ENCODE measurements at places on chromosomes 3 and 15.

DNA sequence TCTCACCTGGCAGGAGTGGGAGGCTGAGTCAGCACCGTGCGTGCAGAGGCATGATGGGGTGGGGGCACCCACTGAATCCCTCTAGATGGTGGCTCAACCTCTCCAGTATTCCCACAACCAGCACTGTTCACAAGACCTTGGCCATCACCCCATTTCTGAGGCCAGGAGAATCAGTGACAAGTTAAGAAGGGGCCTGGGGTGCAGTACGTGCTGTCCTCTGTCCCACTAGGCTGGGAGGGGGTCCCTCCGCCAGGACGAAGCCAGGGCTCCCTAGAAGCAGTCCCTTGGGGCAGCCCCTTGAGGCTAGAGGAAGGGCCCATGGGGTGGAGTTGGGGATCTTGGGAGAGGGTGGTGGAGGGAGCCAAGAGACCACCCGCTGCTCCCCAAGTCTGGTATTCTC lies 4.8 kb downstream of the MYL3 start:
- DNase-seq, result no peak

GRCh38 chr3:184727357-184728009 lies 15.6 kb upstream of the MAGEF1 start:
- DNase-seq, result no peak

DNA sequence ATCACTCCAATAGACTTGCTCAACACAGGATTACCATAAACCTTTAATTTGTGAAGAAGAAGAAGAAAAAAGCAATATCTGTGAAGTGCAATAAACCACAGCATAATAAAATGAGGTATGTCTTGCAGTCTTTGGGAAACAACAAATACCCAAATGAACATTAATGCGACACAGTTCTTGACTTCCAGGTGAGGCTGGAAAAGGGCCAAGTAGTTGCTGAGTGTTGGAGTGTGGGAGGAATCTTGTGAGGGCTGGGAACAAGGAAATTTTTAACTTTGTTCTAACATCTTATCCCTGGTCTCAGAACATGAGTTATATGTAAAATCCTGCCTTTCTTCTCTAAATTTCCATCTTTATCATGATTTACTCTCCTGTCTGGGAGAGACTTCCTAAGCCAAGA lies 206.5 kb downstream of the DTWD1 start:
- no peak for DNase-seq

DNA sequence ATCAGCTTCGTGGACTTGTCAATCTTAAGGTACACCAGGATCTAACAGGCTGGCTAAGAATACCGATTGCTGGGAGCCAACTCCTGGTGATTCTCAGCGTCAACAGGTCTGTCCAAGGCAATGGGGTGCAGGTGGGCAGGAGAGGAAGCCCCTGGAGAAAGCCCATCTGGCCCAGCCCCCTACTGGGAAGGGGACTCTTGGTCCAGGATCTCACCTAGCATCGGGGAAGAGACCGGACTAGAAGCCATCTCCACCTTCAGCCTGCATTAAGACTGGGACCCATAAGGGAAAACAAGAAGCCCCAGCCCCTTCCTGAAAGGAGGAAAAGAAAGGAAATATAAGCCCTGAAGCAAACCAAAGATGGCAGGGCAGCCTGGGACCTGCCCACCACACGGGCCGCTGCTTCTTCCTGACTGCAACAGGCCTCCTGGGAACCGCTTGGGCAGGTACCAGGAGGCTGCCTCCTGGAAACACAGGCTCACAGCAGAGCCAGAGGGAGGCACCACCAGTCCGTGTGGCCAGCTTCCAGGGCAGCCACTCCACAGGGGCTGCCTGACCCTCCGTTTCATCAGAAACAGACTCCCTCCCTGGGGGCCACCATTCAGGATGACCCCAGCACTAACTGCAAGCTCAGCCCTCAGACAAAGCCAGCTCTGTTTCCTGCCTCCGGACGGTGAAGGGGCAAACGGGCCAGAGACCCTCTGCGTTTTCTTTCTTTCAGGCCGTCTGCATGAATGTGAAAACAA lies 100.2 kb downstream of the LRIG1 start:
- DNase-seq, result no peak

- DNase-seq, result no peak
These were observed 5.1 kb upstream of the TASOR start for GRCh38 chr3:56688191-56688590.

DNA sequence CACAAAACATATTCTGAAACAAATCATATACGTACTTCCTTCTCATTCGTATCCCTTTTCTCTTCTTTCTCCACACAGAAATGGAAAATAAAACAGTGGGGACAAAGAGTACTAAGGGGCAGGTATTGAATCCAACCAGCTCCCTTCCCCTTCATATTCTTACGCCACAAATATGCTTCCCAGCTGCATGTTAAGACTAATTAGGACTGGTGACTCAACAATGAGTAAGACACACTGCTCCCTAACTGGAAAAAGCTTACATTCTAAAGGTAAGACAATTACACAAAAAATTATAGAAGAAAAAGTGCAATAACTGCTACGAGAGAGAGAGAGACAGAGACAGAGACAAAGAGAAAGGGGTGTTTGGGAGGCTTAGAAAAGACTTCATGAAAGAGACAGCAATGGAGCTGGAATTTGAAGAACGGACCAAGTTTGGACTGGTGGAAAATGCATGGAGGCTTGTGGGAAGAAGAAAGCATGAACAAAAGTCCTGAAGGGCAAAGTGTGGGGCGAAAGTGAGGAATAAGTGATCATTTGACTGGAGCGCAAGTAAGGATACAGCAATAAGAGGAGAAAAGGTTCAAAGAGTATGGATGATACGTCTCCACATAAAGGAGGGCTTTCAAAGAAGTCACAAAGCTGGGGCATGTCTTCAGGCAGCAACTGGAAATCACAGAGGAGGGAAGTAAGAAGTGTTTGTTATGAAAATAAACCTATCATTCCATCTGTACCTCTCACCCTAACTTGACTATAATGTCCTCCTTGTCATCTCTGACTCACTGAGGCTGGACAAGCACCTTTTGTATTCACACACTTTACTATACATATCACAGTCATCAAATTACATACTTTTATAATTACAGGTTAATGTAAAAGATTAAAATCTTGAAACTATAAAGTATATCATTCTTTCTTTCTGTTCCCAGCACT lies 49.2 kb downstream of the RYK start:
- no peak for DNase-seq

GRCh38 chr3:130925628-130926027 lies 31.7 kb downstream of the ATP2C1 start:
- no peak for DNase-seq

GRCh38 chr3:115227461-115227860 lies 80.4 kb upstream of the ZBTB20 start:
- no peak for DNase-seq

GRCh38 chr3:169090559-169090958 lies 573.0 kb downstream of the MECOM start:
- DNase-seq, result no peak

DNA sequence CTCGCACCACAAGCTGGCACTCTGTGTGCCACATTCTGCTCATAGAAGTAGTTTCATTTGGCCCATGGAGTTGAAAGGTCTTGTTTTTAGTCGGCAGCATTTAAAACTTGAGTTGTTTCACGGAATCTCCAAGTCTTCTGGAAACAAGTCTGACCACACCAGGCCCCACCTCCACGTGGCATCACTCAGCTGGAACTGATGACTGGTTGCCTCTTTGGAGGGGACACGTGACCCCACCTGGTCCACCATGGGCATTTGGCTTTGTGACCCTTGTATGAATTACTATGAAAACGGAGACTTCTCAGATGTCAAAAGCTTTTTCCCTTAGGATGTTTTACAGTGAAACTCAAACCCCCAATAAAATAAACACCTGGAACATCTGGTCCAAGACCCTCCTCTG lies 74.9 kb downstream of the NTRK3 start:
- no peak for DNase-seq

DNA sequence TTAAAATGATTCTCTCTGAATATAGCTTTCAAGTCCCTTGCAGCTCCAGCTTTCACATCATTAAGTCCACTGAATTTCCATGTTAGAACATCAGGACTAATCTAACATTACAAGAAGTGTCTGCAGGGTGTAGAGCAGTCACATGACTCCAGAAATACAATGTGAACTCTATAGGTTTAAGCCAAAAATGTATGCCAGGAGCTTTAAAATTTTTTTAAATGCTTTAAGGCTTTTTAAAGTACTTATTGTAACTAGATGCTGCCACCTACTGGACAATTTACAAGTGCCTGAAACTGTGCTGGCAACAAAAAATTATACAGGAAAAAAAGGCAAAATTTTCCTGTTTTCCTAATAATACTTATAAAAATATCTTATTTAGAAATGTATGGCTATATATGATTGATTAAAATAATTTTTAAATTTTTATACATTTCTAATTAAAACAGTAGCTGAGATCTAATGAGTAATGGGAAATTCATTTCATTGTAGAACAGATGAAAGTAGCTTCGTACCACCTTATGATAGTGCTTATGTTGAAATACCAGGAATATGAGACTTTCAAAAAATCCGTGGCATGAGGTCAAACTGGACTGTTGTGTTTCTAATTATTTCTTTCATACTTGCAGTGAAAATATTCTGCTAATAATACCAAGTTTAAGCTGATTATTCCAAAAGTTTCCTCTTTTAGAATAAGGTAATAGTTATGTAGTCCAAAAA lies 25.7 kb downstream of the FSIP1 start:
- no peak for DNase-seq

GRCh38 chr15:55387027-55387426 lies 21.1 kb downstream of the CCPG1 start:
- DNase-seq, result no peak

DNA sequence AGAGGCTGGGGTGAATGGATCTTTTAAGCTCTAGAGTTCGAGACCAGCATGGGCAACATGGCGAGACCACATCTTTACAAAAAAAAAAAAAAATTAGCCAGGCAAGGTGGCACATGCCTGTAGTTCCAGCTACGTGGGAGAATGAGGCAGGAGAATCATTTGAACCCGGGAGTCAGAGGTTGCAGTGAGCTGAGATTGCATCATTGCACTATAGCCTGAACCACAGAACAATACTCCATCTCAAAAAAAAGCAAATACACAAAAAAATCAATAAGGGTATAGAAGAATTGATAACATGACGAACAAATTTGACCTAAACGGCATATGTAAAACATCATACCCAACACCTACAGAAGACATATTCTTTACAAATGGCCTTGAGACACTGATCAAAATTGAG lies 668.4 kb downstream of the MECOM start:
- no peak for DNase-seq

DNA sequence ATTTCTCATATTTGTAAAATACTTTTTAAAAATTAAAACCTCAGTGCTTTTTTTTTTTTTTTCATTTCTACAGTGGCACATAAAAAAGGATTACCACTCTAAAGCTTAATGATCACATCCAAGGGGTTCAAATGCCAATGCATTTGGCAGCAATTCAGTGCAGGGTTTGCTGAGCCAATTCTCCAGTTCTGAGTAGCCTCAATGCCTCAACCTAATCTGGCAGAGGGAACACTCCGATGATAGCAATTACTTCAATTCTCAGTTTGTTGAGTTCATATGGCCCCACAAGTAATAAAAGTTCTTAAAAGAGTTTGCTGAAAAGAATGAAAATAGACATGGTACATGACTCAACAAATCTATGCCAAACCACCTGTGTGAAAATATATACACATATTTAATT lies 79.3 kb upstream of the RBMS3 start:
- no peak for DNase-seq

- DNase-seq, result no peak
These were observed 260.3 kb upstream of the MRPL3 start for GRCh38 chr3:131762981-131763564.

DNA sequence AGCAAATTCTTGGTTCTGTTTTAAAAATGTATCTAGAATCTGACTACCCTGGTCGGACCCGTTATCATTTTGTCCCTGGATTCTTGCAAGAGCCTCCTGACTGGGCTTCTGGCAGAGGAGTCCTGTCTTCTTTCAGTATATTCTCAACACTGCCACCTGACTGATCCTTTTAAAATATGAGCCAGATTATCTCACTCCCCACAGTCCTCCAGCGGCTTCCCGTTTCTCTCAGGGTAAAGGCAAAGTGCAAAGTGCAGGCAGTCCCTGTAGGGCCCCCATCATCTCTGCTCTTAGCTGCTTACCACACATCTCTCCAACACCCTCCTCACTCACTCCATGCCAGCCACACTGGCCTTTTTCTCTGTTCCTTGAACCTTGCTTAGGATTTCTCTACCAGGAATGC lies 28.4 kb downstream of the CRTC3 start:
- DNase-seq, result no peak

DNA sequence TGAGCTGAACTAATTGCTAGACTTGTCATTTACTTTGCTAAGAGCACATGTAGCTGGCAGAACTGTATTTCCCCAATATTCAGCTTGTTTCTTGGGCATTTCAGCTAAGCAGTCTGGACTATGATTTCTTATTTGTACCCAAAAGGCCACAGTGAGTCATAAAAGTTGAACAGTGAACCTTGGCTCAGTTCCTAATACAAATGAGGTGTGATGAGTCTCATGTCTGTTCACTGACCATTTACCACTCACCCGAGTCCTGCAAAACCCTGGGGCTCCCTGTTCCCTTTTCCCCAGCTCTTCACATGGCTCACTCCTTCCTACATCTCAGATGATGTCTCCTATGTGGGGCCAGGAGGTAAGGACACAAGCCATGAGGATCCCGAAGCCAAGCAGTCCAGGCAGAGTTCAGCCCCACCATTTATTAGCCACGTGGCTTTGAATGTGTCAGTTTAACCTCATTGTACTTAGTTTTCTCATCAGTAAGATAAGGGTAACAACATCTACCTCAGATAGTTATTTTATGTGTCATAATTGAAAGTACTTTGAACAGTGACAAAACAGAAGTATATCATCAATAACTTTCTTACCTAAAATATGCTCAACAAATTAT lies 239.3 kb downstream of the IL5RA start:
- no peak for DNase-seq

- no peak for DNase-seq
These were observed 483.7 kb downstream of the FHIT start for GRCh38 chr3:60767536-60767935.

DNA sequence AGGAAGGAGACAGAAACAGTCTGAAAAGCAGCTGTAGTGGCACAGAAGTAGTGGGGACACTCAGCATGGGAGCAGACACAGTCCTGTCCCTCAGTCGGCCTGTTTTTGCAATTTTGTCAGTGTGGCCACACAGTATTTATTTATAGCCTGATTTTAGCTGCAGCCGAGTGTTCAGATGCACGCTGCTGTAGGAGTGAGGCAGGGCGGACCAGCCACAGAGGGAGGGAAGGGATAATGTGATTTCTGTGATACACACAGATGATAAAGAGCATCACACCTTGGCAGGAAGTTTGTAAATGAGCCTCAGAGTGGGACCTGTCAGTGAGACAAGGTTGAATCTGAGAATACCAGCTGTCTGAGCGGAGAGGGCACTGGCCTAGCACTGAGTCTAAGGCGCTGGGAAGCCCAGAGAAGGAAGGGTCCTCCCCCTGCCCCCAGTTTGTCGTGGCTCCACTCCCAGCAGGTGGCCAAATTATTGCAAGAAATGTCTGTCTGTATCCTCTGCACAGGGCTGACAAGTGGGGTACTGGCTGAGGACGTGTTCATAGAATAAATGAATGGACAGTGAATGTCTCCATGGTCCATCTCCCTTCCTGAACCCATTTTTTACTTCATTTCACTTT lies 3.8 kb downstream of the PSTPIP1 start:
- DNase-seq, result no peak

- no peak for DNase-seq
These were observed 228.8 kb upstream of the LYSMD4 start for GRCh38 chr15:99962006-99962561.

Measured in stimulated activated CD8-positive, alpha-beta memory T cell treated with anti-CD3 and anti-CD28 coated beads, Interleukin-4, amount 100 ng/mL, for 4 hours (primary cell).